Gastrocnemius medialis (tissue), 4 donors: ENCODE measurements at places on chromosomes 11 and 22. TPM values are rescaled to one million over a fixed set of nuclear protein-coding genes. Genes with fewer than 3 reads are reported as not detected.

DNA sequence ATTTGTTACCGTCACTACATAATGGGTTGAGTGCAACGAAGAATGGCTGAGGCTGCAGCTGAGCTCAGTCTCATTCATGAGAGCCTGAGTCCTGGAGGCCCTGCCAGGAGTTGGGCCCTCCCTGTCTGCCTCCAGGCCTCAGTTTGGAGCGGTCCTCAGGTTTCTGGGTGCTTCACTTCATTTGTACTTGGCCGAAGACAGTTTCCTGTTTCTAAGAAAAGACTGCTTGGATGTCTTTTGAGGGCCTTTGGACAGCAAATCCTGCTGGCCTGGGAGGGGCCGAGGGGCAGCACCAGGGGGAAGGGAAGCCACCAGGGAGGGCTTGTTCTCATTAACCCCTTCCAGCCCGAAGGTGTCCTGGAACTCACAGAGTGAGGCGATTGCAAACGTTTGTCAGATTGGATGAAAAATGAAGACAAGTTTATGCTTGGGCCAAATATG, 163.1 kb downstream of the ETS1 start:
- peak; percentile 53 for DNase-seq

GRCh38 chr11:116837231-116838091, at the start of gene APOA1:
Gene APOA1, minus strand, starts transcription at chr11:116837622. Its CDS starts 235 bp downstream, at chr11:116837387.
- no peak for DNase-seq

DNA sequence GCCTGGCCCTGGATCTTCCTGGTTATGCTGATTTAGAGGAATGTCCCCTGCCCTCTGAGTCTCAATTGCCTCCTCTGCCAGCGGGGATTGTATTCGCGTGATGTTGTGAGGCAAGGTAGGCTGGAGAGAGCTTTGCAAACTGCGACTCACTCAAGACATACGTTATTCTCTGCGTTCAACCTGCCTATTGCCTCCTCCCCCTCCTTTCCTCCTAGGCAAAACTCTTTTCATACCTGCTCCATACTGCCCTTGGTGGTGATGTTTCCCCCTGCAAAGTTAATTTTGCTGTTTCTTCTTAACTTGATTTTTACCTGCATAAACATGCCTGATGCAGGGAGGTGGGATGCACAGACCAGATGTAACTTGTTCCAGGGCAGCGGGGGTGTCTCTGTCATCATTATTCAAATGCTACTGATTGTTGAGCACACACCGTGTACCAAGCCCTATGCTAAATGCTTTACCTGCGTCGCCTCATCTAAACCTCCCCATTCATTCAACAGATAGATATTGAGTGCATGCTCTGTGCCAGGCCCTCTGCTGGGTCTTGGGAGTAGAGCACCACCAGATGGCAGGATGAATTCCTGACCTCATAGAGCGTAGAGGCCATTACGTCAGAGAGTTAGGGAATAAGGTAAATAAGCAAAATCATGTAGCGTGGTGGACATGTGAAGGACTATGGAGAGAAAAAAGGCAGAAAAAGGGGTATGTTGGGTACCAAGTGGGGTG, 29.0 kb downstream of the SGSM1 start:
- DNase-seq = no peak

- DNase-seq = no peak
These were observed 830 bp downstream of the C11orf97 start for GRCh38 chr11:94513091-94513490.

DNA sequence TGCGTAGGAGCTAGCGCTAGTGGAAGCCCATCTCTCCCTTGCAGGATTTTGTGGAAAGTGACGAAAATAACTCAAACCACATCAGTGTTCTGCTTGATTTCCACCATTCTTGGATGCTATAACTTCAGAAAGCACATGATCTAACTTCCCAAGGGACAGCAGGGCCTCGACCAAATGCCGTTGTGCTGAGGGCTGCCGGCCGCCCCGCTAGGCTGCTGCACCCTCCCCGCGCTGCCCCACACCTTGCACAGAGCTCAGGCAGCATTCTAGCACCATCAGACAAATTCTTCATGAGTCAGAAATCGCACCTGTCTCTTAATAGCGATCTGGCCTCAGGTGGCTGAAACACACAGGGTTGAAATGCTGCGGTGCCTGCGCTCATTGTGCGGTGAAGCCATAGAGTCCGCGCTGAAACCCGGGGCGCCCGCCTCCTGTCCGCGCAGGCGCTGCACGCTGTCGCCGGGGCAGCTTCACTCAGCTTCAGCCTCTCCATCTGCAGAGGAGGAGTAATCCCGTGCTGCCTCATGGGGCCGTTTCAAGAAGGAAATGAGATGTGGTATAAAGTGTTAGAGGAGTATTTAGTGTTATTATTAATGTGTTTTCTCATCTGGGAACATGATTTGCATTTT, 59.2 kb upstream of the B3GAT1 start:
- DNase-seq = no peak

DNA sequence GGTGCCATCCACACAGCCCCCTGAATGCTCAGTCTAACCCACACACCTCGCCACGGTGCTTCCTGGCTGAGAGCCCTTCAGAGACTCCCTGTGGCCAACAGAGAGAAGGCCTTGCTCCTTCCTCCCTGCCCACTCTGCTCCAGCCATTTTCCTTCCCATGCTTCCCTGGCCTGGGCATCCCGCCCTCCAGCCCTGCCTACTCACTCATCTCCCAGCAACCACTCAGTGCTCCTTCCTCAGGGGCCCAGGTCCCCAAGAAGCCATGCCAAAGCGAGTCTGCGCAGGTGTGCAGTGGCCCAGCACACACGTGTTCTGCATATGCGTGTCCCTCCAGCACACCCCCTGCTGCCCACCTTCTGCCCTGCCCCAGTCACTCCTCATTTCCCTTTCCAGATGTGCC, 56.4 kb downstream of the NECTIN1 start:
- DNase-seq = no peak

- DNase-seq = no peak
These were observed 71.5 kb downstream of the SIK3 start for GRCh38 chr11:117026593-117027330.

DNA sequence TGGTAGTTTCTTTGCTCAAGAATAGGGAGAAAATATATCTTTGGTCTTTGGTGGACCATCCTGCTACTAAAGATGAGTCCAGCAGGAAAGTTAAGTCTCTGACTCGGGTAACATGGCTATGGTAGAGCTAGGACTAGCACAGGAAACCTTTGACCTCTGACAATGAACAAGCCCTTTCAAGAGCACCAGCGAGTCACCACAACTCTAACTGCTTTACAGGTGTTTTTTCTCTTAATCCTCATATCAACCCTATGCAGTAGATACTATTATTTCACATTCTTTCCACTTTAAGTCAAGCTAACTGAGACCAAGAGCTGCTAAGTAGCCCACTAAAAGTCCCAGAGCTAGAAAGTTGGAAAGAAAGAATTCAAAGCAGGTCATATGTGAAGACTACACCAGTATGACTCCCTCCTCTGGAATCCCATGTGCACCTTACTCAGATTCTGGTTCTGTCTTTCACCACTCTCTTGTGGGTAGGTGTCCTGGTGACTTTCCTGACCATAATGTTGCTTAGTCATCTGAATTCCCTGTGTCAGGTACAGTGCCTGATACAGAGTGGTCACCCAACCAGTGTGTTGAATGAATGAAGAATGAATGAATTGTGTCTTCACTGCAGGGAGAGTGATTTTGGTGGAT, 53.8 kb upstream of the ME3 start:
- no peak for DNase-seq

DNA sequence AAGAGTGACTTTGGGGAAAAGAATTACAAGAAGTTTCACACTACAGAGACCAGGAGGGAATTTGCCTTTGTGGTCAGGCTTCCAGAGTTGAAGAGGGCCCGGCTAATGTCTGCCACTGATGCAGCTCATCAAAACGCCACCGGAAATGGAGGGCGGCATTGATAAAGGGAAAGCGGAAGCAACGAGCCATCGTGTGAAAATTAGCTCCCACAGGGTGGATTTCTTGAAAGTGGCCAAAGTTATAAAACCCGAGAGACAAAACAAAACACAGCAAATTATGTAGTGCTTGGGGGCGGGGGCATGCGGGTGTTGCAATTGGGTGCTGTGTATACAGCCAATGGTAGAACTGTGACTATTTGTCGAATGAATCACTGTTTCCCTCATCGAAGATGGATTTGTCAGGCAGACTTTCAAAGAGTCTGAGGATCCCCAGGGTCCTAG, 113.0 kb downstream of the ADAMTS15 start:
- DNase-seq = no peak

DNA sequence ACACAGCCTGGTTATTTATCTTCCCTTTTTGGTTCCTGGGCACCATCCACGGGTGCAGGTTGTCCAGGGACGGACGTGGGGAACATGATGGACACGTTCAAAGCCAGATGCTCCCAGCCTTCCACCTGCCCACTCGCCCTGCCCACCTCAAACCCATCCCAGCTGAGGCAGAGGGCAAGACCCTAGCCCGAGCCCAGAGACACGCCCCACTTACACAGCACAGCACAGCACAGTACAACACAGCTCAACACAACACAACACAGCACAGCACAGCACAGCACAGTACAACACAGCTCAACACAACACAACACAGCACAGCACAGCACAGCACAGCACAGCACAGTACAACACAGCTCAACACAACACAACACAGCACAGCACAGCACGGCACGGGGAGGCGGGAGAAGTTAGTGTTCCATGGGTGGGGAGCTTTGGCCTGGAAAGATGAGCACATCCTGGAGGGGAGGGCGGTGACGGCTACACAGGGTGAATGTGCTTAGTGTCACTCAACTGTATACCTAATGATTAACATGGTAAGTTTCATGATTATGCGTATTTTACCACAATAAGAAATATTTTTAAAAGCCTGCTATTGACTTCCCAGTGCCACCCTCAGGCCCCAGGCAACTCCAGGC, 1507.5 kb downstream of the BRD1 start:
- no peak for DNase-seq

DNA sequence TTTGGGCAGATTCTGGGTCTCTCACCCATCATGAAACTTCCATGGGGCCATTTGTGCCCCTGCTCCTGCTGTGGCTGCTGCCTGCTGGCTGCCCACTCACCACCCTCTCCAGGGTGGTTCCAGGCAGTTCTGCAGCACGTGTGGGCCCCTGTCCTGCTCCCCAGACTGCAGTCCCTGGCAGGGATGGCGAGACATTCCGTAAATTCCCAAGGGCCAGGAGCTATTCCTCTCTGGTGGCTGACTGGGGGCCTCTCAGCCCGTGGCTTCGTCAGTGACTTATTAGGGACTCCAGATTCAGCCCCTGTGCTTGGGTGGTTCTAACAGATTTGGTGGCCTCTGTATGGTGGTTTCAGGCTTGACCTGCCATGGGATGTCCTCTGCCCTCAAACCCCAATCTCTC, 3.9 kb upstream of the SLC22A8 start:
- no peak for DNase-seq

DNA sequence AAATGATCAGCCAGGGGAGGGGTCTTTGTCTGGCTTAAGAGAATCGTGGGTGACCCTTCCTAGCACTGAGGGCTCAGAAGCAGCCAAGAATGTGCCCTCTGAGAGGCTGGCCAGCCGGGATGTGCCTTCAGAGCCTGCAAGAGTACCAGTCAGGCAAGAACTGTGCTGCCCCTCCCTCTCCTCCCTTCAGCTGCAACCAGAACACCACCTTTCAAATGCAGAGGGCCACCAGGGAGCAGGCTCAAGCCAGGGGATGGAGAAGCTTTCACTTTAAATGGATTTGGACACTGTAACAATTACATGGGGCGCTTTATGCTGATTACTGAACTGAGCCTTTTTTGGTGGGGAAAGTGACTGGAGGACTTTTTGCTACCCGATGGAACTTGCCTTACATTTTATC, 44.9 kb upstream of the TENM4 start:
- DNase-seq = no peak

DNA sequence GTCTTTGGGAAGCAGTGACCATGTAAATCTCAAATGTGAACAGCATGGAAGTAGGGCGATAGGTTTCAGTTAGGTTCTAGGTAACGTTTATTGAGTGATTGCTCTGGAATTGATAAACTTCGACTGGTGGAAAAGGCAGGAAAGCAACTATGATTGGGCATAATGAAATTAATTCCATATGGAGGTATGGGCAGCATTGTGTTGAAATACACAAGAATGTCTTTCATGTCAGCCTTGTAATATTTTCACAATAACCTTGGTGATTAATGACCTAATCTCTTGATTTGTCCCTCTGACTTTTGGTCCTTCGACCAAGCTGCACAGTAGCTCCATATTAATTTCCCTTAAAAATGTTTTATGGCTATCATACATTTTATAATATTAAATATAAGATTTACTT, 2.8 kb downstream of the CEP57 start:
- DNase-seq = no peak

DNA sequence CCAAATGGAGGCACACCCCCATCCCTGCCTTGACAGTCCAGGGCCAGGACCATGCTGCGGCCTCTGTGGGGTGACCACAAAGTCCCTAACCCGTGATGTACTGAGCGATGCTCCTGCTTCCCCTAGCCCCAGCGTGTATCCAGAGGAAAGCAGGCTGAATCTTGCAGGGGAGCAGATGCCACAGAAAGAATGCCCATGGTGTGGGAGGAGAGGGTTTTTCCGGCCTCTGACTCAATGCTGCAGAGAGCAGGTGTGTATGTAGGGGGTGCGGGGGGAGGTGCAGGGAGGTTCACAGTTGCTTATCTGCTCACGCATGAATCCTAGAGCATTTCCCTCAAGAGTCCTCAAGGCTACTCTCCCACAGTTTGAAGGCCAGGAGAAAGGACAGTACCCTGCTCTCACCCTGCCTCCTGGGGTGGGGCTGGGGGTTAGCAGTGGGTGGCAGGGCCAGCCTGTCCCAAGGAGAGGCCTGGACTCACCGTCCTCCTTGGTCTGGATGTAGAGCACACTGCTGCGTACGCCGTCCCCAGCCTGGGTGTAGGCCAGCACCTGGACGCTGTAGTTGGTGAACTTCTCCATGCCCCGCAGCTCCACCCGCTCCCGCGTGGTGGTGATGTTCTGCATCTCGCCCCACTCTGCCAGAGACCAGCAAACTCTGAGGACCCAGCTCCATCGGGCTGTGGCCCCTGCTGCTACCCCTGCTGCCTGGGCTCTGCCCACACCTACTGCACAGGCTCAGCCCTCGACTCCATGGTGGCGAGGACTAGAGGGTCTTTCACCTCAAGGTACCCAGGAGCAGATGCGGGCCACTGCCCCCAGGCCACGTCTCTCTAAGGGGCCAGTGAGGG, 130.8 kb downstream of the CEP164 start:
- DNase-seq = no peak

The OR52I1 gene
- not detected for total RNA-seq

The OR4C16 gene
- not detected for total RNA-seq

The AMOTL1 gene
- 242 TPM for total RNA-seq

The APOBEC3B gene
- total RNA-seq = not detected

The FAM76B gene
- 13.6 TPM for total RNA-seq

The TBRG1 gene
- 27.8 TPM for total RNA-seq

The DNAJB7 gene
- not detected for total RNA-seq

The TSSK2 gene
- not detected for total RNA-seq
